ENCODE measurements at places on chromosomes 1 and 21.

DNA sequence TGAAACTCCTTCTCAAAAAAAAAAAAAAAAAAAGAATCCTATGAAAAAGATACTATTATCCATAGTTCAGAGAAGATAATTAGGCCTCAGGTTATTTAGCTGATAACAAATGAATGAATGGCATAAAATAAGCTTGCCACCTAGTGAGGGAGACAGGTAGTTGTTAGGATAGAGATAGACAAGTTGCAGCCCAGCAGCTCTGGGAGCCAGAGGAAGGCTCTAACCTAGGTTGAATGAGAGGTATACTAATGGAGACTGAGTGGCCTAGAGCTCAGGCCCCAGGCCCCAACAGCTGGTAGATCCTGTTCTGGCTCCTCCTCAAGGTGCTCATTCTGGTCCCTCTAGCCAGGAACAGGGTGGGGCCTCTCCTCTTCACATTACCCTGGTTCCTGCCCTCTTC, 20.6 kb upstream of the RSPO1 start:
- DNase-seq, result no peak

- no peak for DNase-seq
Measured at GRCh38 chr1:28519946-28520725, 14.3 kb downstream of the RCC1 start.

- no peak for DNase-seq
Measured at GRCh38 chr21:45416620-45417019, 11.7 kb downstream of the COL18A1 start.

DNA sequence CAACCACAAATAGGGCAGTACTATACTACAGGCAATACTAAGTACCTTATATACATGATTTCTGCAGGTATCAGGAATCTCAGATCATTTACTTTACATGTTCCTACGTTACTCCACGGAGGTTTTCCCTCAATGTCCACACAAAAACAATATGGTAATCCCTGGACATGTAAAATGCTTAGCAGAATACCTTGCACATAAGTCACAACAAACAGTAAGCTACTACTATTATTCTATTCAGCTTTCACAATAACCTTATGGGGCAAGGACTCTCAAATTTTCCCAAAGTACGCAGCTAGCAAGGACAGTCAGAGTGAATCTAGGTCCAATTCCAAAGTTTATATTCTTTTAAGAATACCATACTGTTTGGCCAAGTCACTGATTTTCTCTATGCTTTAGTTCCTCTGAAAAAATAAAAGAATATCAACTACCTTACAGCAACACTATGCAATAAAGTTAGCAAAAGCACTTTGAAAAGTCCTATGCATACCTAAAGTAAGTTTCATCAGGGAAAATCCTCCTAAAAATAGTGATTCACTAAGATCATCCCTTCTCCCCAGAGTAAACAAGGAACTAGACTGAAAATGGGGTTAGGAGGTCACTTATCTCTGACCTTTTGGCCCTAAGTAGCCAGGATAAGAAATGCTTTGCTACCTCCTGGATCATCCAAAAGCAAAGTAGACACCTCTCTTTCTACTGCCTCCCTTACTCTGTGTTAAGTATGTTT, 67.4 kb downstream of the LUZP1 start:
- DNase-seq, result no peak

DNA sequence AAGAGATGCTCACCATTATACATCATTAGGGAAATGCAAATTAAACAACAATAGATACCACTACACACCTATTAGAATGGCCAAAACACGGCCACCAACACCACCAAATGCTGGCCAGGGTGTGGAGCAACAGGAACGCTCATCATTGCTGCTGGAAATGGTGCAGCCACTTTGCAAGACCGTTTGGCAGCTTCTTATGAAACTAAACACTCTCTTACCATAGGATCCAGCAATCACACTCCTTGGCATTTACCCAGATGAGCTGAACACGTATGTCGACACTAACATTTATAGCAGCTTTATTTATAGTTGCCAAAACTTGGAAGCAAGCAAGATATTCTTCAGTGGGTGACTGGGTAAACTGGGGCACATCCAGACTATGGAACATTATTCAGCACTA, 28.9 kb upstream of the ADARB1 start:
- no peak for DNase-seq

DNA sequence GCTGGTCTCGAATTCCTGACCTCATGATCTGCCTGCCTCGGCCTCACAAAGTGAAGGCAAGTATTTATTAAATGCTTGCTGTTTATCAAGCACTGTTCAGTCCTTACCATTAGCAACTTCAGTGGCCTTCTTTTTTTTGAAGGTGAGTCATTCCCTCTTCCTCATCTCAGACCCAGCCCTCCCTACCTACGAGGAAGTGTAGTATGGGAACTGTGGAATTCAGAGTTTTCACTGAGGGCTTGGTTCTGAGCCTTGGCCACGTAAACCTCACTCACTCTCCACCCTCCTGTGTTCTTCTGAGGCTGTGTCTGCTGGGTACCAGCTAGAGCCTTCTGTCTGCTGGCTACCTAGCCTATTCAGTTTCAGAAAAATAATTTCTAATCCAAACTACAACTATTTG, 218.3 kb upstream of the SGIP1 start:
- DNase-seq, result no peak

GRCh38 chr1:154735804-154736168, 127.8 kb upstream of the ADAR start:
- no peak for DNase-seq

- DNase-seq, result no peak
Measured at GRCh38 chr1:116252785-116253184, 120.3 kb upstream of the ATP1A1 start.

DNA sequence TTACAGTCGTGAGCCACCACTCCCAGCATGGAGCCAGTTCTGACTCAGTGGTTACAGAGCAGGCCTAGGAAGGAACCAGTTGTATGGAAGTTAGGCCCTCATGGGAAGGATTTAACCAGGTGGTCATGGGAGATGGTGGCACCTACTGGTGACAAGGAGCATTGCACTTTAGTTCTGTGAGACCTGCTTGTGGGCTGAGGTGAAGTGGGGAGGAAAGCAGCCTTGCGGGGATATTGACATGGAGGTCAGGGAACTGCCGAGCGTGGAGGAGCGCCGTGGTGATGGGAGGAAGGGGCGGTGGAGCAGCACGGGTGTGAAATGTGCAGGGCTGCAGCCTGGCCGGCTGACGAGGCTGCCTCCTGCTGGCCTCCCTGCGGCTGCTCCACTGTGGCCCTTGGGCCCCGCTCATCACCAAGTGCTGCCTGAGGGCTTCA, 100.4 kb downstream of the GALNT2 start:
- DNase-seq, result peak; percentile 58

DNA sequence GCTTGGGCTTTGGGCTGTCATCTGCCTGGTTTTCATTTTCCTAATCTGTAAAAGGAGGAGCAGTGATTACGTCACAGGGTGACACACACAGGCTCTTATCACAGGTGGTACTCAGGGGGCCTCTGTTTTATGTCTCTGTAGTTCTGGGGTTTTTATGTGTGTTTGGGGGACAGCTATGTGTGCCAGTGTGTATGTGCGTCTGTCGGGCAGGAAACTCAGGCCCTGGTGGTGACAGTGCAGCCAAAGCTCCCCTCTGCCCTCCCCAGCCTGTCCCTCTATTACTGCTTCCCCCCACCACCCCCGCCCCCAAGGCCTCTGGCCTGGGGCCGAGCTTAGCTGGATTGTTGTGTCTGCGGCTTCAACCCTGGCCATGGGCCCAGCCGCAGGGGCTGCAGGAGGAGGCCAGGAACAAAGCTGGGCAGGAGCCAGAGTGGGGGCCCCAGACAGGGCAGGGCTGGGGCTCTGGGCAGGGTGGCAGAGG, 13.3 kb downstream of the MFAP2 start:
- DNase-seq, result no peak

DNA sequence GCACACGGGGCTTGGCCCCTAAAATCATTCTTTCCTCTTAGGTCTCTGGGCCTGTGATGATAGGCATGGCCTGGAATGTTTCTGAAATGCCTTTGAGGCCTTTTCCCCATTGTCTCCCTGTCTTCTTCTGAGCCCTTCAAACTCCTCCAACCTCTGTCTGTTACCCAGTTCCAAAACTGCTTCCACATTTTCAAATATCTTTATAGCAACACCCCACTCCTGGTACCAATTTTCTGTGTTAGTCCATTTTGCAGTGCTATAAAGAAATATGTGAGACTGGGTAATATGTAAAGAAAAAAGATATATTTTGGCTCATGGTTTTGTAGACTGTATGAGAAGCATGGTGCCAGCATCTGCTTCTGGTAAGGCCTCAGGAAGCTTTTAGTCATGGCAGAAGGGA, 158.8 kb downstream of the TM2D1 start:
- no peak for DNase-seq

Measured in activated naive CD4-positive, alpha-beta T cell treated with anti-CD3 and anti-CD28 coated beads for 36 hours (primary cell).